ENCODE measurements at places on chromosomes 12 and 14. TPM values are rescaled to one million over a fixed set of nuclear protein-coding genes. Genes with fewer than 3 reads are reported as not detected.

The KRT6B gene
- polyA plus RNA-seq = not detected

GRCh38 chr12:12088147-12088546 is 17.4 kb downstream of the BCL2L14 start:
- DNase-seq = no peak

DNA sequence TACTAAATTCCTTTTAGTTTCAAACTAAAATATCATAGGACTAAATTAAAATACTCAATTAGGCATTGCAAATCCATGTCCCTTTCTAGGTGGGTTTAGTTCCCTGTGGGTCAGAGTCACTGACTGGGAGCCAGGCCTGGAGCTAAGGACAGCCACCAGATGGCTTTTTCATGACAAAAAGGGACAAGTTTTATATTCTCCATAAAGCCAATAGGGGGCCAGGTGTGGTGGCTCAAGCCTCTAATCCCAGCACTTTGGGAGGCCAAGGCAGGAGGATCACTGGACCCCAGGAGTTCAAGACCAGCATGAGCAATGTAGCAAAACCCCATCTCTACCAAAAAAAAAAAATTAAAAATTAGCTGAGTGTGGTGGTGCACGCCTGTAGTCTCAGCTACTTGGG is 35.4 kb upstream of the EIF5 start:
- DNase-seq = no peak

The GDF3 gene
- polyA plus RNA-seq = not detected

- DNase-seq = no peak
Measured at GRCh38 chr12:40156021-40156764, 50.3 kb upstream of the SLC2A13 start.

GRCh38 chr14:76109087-76109880 is 42.4 kb upstream of the GPATCH2L start:
- DNase-seq = no peak

- no peak for DNase-seq
Measured at GRCh38 chr14:99621948-99622347, 17.9 kb upstream of the CCDC85C start.

The RPL10L gene
- 0.25 TPM for polyA plus RNA-seq

The DBX2 gene
- polyA plus RNA-seq = 0.16 TPM

The KLRF1 gene
- 0.13 TPM for polyA plus RNA-seq

The SUOX gene
- polyA plus RNA-seq = 16.1 TPM

The NTS gene
- polyA plus RNA-seq = 0.68 TPM

The TAC3 gene
- not detected for polyA plus RNA-seq

DNA sequence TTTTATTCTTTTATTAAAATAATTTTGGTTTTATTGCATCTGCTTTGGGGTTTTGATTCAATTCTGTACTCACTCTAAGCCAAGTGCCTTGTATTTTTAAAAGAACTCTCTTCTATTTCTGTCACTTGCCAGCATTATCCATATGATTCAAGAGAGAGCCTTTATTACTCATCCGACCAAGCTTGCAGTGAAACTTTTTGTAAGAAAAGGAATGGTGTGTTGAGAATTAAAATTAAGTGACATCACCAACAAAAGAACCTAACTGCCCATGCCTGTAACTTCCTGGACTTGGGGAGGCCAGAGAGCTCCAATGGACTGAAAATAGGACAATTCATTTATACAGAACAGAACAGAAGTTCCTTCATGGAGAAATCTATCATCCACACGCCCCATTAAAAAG is 52.1 kb downstream of the GALNT4 start:
- no peak for DNase-seq

- no peak for DNase-seq
Measured at GRCh38 chr14:33987565-33988080, 36.7 kb upstream of the EGLN3 start.

GRCh38 chr14:51328772-51329353 is 88.8 kb downstream of the TMX1 start:
- peak; percentile 75 for DNase-seq

GRCh38 chr12:6526766-6527525 is 7.4 kb upstream of the GAPDH start:
- no peak for DNase-seq

GRCh38 chr12:2539938-2540337 is 254.8 kb upstream of the FKBP4 start:
- no peak for DNase-seq

- no peak for DNase-seq
Measured at GRCh38 chr12:5248230-5248629, 183.7 kb upstream of the NTF3 start.

- DNase-seq = no peak
Measured at GRCh38 chr14:57918791-57919190, 52.9 kb upstream of the SLC35F4 start.

- DNase-seq = no peak
Measured at GRCh38 chr12:113610698-113611097, 139.0 kb upstream of the LHX5 start.

DNA sequence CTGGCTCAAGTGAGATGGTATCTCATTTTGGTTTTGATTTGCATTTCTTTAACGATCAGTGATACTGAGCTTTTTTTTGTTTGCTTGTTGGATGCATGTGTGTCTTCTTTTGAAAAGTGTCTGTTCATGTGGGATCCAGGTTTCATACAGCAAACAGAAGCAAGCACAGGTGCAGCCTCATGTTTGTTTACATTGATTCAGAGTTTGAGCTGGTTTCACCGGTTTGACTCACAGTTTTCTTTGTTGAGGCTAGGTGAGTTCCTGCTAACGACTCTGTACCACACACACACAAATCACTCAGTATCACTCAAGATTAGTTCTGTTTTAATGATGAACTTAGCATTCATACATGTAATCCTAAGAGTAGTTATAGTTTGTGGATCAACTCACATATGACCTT is 3.7 kb downstream of the OR10G2 start:
- no peak for DNase-seq

The OAS1 gene
- 1.8 TPM for polyA plus RNA-seq

The RNASE1 gene
- polyA plus RNA-seq = 162 TPM

DNA sequence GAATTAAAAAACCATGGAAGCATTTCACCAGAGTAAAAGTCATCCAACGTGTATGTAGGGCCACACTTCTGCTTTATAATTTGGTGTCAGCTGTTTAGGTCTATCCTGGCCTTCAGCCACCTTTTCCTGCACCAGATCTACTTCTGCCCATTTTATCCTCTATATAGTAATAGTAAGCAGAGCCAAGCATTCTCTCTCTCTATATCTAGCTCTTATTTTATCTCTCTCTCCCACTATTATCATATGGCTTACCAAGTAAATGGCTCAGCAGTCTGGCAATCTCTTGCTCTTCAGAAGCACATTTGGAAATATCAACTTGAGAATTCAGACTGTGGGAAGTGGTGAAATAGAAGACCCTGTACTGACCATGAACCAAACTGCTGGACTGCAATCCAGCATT is 84.1 kb upstream of the FKBP4 start:
- DNase-seq = no peak

- no peak for DNase-seq
Measured at GRCh38 chr12:32754111-32754510, 1.6 kb downstream of the YARS2 start.

DNA sequence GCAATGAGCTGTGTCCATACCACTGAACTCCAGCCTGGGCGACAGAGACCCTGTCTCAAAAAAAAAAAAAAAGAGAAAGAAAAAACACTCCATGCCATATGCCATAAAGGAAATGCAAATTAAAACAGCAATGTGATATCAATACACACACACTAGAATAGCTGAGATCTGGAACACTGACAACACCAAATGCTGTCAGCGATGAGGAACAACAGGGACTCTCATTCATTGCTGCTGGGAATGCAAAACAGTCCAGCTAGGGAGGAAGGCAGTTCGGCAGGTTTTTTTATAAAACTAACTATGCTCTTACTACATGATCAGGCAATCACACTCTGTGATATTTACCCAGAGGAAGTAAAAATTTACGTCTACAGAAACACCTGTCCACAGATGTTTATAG is 3.4 kb upstream of the ABCB9 start:
- DNase-seq = no peak

GRCh38 chr14:95025218-95025617 is 132.1 kb downstream of the DICER1 start:
- DNase-seq = no peak

The SOCS4 gene
- polyA plus RNA-seq = 9.9 TPM

- DNase-seq = peak; percentile 83
Measured at GRCh38 chr12:124422570-124423523, 128.0 kb downstream of the RFLNA start.

The CKB gene
- 294 TPM for polyA plus RNA-seq

DNA sequence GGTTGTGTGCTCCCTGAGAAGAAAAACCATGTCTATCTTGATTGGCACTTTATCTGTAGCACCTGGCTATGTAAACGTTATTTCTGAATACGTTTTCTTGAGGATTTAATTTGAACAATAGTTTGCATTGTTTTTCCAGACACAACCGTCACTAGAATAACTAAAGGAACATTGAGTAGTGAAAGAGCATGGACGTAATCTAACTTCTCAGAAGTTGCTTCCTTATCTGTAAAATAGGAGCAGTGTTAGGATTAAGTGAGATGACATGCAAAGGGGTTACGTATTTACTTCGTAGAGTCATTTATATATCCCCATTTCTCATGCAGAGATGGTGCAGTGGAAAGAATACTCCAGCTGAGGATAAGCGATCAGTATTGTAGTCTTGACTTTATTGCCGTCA is 8.1 kb downstream of the AEBP2 start:
- no peak for DNase-seq

The TAS2R13 gene
- 0.11 TPM for polyA plus RNA-seq

The RHOJ gene
- polyA plus RNA-seq = 25.9 TPM

The BATF gene
- 0.56 TPM for polyA plus RNA-seq

DNA sequence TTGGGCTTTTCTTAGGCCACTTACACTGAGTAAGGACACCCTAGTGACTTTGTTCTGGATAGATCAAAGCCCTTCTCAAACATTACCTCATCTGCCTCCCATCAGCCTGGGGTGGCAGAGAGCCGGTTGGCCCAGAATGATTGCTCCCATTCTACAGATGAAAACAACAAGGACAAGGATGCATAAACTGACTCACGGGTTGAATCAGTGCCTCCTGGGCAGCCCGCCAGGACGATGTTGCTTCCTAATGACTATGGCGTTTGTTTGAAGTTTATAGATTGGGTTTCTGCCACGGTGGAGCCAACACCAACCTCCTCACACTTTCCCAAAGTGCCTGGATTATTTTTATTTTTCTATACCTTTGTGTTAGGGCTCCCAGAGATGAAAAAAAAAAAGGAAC is 3.6 kb upstream of the VRK1 start:
- DNase-seq = no peak

- DNase-seq = no peak
Measured at GRCh38 chr12:104462931-104463339, 6.2 kb downstream of the CHST11 start.

- DNase-seq = no peak
Measured at GRCh38 chr12:59650588-59651228, 54.9 kb downstream of the SLC16A7 start.

- no peak for DNase-seq
Measured at GRCh38 chr14:104506461-104507253, 72.9 kb upstream of the C14orf180 start.

- no peak for DNase-seq
Measured at GRCh38 chr12:115708801-115709200, 568.7 kb downstream of the MED13L start.

DNA sequence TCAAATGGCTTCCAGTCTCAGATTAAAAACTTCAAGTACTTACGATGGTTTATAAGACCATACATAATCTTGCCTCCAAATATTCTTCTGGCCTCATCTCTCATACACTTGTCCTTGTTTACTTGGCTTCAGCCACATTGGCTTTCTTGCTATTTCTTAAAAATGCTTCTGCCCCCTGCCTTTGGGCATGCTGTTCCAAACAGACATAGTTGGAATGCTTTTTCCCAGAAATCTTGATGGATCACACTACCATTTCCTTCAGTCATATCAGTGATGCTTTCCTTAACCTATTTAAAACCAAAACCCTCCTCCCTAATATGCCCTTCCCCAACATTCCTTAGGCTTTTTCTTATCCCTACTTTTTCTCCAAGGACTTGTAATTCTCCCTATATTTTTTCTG is 74.4 kb upstream of the PAWR start:
- no peak for DNase-seq

The ACRBP gene
- 2.0 TPM for polyA plus RNA-seq

All from forelimb muscle (tissue), 1 donor.